Activated CD8-positive, alpha-beta memory T cell treated with anti-CD3 and anti-CD28 coated beads for 24 hours (primary cell): ENCODE measurements at places on chromosomes 16 and 17.

GRCh38 chr16:86755571-86756006 is 177.2 kb downstream of the FOXL1 start:
- no peak for DNase-seq

DNA sequence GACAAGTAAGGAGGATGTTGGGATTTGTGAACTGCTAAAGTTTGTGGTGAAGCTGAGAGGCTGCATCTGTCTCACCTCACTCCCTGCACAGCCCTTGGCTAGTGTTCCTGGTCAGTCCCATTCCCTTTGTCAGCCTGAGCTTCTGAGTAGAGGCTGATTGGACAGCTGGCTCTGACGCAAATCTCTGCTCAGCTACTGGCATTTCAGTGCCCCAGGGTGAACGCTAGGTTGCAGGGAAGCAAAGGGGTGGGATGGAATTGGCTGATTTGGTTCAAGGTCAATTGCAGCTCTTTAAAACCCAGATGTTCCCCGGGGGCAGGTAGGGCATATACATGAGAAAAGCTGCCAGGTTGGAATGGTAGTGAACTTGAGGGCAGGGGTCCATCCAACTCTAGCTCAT is 23.1 kb upstream of the CNOT1 start:
- DNase-seq: no peak

DNA sequence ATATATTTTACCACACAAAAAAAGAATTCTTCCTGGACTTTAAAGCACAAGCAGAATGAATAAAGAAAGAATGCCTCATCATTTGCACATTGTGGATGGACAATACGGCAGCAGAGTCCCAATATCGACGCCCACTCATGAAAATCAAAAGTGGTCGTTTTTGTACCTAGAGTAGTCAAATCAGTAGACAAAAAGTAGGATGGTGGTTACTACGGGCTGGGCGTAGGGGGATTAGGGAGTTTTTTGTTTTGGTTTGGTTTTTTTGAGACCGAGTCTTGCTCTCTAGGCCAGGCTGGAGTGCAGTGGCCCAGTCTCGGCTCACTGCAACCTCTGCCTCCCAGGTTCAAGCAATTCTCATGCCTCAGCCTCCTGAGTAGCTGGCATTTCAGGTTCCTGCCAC is 8.6 kb upstream of the CENPV start:
- no peak for DNase-seq

DNA sequence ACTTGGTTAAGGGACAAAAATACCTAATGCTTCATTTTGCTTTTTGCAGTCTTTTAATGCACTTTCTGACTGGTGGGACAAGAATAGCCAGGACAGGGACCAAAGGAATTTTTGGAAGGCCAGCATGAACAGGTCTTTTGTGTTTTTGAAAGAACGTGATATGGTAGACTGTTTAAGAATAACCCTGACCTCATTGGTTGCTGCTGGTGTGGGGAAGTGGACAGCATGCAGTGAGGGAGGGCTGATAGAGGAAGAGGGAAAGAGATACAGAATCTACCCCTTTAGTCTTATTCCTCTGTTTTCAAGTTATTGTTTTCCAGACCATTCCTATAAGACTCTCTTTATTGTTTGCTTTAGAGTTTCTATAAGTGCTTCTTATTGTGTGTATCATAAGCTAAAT is 816.2 kb downstream of the CDH11 start:
- DNase-seq: no peak

DNA sequence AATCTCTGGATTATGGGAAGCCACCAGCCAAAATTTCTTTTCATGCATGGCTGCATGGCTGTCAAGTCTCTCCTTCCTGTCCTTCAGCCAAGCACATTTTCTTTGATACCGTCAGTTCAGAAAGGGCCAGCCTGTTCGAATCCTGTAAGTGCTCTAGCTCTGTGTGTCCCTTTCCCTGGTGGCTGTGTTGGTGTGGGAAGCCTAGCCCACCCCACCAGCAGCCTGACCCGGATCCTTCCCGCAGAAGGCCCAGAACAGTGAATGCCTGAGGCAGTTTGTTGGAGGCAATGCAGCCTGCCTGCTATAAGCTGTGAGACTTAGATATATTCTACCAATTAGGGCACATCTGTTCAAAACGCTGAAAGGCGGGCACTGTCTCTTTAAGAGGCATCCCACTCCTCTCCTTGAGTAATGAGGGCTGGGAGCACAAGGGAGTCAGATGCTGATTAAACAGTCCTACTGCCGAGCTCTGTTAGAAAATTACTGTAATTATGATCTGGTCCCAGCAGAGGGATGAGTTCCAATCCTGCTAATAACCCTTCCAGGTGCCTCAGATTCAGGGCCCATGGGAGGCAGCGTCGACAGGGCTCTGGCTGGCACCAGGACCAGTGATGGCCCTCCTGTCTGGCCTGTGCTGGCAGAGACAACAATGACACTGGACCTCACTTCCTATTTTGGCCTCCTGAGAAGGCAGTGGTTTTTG is 18.4 kb downstream of the SNX11 start:
- no peak for DNase-seq

- no peak for DNase-seq
Measured at GRCh38 chr16:4392382-4393239, 21.0 kb downstream of the VASN start.

DNA sequence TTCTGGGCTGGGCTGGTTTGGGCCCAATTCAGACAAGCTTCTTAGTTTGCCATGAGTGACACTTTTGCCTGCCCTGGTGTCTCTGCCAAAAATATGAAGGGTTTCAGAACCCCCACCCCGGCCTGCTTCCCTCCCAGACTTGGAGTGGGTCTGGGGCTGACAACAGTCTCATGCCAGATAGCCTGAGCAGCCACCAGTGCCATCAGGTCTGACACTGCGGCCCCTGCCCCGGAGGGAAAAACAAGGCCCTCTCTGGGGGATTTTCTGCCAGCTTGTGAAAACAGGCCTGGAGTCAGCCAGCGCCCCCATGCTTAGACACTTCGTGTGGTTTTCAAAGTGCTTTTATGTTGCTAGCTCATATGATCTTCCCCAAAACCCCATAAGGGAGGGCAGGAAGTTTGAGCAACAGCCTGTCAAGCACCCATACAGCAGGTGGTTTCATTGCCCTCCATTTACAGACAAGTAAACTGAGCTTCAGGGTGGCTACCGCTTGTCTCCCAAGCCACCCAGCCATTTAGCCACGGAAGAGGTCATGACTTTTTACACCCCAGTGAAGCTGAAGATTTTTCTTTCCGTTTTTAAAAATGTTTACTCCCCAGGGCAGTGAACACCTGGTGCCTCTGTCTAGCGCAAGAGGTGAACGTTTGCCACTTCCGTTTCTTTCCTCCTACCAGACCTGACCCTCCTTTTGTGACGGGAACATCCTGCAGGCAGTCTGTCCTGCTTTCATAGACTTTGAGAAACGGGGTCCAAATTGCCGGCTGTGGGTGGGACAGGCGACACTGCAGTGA is 300.6 kb downstream of the SEC14L1 start:
- peak; percentile 91 for DNase-seq

GRCh38 chr17:19897903-19898302 is 30.2 kb upstream of the ULK2 start:
- DNase-seq: no peak

GRCh38 chr17:5816491-5817070 is 232.3 kb upstream of the NLRP1 start:
- no peak for DNase-seq

GRCh38 chr17:74879308-74879707 is 6.5 kb upstream of the FDXR start:
- no peak for DNase-seq

DNA sequence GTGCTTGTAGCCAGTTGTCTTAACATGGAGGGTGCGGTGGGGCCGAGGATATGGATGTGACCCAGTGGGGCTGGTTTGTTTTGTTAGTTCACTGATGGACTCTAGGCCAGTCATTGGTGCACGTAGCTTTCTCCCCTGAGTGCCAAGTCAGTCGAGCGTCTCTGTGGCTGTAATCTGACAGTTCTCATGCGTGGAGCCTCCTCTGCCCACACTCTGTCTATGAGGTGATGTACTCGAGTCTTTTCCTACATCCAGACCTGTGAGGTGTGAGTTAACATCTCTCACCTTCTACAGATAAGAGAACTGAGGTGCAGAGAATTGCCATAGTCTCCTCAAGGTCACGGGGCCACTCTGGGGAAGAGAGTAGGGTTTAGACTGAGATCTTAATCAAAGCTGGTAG is 90.2 kb downstream of the MARCHF10 start:
- no peak for DNase-seq

- DNase-seq: no peak
Measured at GRCh38 chr16:57482845-57483545, 3.3 kb downstream of the DOK4 start.

GRCh38 chr17:47879776-47880454 is 16.1 kb upstream of the SP2 start:
- DNase-seq: no peak
